A172 (cell line): ENCODE measurements at places on chromosomes 12 and 14. TPM values are rescaled to one million over a fixed set of nuclear protein-coding genes. Genes with fewer than 3 reads are reported as not detected.

CCDC177 gene
- not detected in 2 replicates for total RNA-seq

RNU4-1 gene
- under 0.01 TPM in 2 replicates for total RNA-seq

ACOT4 gene
- not detected in 2 replicates for total RNA-seq

MANSC4 gene
- not detected in 2 replicates for total RNA-seq

C12orf50 gene
- not detected in 2 replicates for total RNA-seq

PLEK2 gene
- 0.69 and 4.1 TPM in 2 replicates for total RNA-seq

PDE3A gene
- not detected in 2 replicates for total RNA-seq

HHIPL1 gene
- not detected in 2 replicates for total RNA-seq

FBRSL1 gene
- total RNA-seq, result 12.6 and 22.5 TPM in 2 replicates

SLC25A21 gene
- 0.22 TPM in 1 of 2 replicates, not detected in the other for total RNA-seq

TEX52 gene
- not detected in 2 replicates for total RNA-seq
